ENCODE measurements at places on chromosomes 1 and 21.
A peak's percentile ranks its signal among the peaks of the same experiment; 100 is the strongest.

GRCh38 chr21:36966066-36966820 lies at the start of gene HLCS:
HLCS (minus strand) TSS chr21:36966669; CDS start chr21:36966638, 31 bp downstream.
- no peaks in the 10 kb centered on the region for H3K27me3 ChIP-seq
- peaks cover 6% of the 10 kb centered on the region for H3K4me1 ChIP-seq
- H3K27ac ChIP-seq = peak within 1 kb of the TSS; percentile 83
- H3K4me3 ChIP-seq = peak within 1 kb of the TSS; percentile 84
- DNase-seq = peak; percentile 80
- no peaks in the 10 kb centered on the region for H3K36me3 ChIP-seq

- no peak overlapping the region for H3K4me3 ChIP-seq
- DNase-seq = no peak
- no peak overlapping the region for H3K27ac ChIP-seq
- H3K36me3 ChIP-seq = no peaks in the 10 kb centered on the region
- no peaks in the 10 kb centered on the region for H3K27me3 ChIP-seq
Observed at GRCh38 chr1:172663732-172664131, 4.8 kb downstream of the FASLG start.

DNA sequence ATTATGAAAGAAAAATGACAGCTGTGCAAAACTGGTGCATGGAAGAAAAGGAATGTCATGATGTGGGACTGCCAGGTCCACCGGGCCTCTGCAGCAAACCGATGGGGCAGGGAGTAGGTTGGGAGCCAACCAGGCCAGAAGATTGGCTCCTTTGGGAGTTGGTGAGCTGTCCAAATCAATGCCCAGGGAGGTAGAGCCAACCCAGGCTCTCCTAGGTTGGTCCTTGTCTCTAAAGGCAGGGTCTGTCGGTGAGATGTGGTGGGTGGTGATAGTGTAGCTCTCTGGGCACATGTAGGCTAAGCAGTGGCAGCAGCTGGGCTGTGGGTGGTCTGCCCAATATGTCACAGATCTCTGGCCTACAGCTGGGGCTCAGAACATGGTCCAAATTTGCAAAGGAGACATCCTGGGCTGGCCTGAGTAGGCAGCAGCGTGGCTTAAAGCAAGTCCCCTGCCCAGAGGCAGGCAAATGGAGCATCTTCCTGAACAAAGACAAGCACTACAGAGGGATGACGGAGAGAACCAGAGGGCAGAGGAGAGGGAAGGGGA lies 61.2 kb upstream of the PRDX6 start:
- no peak overlapping the region for H3K4me3 ChIP-seq
- DNase-seq = no peak
- H3K4me1 ChIP-seq = no peaks in the 10 kb centered on the region
- no peak overlapping the region for H3K27ac ChIP-seq
- H3K27me3 ChIP-seq = no peaks in the 10 kb centered on the region

DNA sequence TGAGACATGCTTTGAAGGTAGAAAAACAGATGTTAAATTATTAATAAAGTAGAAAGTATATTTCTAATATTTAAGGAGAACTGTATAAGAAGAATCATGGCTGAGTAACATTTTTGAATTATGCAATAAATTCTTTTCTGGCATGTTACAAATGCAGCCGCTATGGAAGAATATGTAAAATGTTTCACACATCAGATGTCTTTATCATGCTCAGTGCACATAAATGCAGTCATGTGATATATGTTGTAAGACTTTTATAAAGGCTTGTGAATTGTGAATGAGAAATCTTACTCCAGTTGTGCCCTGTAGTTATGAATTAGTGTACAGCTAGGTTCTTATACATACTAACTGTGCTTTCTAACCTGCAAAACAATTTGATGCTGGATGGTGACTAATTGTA lies 53.5 kb downstream of the LRRC8B start:
- no peak for DNase-seq
- no peaks in the 10 kb centered on the region for H3K27me3 ChIP-seq
- H3K4me1 ChIP-seq = no peaks in the 10 kb centered on the region
- peaks cover 3% of the 10 kb centered on the region for H3K36me3 ChIP-seq

DNA sequence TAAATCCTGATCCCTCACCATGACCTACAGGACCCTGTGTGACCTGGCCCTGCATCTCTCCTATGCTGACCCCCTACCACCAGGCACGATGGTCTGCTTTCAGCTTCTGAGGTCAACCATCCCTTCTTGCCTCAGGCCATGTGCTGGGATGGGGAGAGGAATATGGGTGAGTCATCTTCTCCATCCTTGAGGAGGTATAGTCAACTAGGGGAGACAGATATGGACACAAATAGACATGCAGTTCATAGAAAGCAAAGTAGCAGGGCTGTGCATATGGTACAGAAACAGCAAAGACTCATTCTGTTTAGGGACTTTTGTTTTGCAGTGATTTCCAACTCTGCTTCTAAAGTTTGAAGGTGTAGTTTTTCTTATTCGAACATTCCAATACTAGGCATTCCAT lies 250.8 kb upstream of the FGGY start:
- H3K4me3 ChIP-seq = no peak overlapping the region
- no peak overlapping the region for H3K27ac ChIP-seq
- no peak for DNase-seq
- H3K27me3 ChIP-seq = no peaks in the 10 kb centered on the region

- no peak overlapping the region for H3K4me3 ChIP-seq
- DNase-seq = no peak
Observed at GRCh38 chr21:35927262-35927661, 133.1 kb downstream of the SETD4 start.

DNA sequence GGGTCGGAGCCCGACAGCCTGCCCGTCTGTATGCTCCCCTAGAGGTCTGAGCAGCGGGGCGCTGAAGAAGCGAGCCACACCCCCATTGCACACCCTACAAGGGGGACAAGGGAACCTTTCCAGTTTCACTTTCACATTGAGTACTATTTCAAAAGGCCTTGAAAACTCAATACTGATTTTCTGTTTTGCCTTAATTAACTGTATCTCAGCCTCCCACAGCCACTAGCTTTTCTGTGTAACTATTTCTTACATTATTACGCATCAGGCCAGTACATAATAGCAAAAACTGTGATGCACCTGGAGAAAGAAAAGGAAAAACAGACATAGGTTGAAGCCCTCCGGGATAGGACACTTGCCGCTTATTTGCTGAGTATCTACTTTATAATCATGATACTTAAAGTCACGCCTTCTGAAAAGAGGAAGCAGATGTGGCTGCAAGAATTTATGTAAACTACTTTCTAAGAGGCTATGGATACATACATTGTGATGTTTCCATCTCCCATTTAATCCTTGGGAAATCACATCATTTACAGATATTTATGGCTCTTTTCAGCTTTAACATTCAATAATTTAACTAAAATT lies 1719.5 kb downstream of the MRPL39 start:
- H3K4me1 ChIP-seq = no peaks in the 10 kb centered on the region
- H3K36me3 ChIP-seq = no peaks in the 10 kb centered on the region
- no peak for DNase-seq
- no peaks in the 10 kb centered on the region for H3K27me3 ChIP-seq
- no peak overlapping the region for H3K4me3 ChIP-seq
- no peak overlapping the region for H3K27ac ChIP-seq

- H3K4me1 ChIP-seq = no peaks in the 10 kb centered on the region
- H3K27ac ChIP-seq = no peak overlapping the region
- H3K27me3 ChIP-seq = no peaks in the 10 kb centered on the region
- DNase-seq = no peak
- no peak overlapping the region for H3K4me3 ChIP-seq
Observed at GRCh38 chr21:21003701-21004100, 5.5 kb downstream of the NCAM2 start.

DNA sequence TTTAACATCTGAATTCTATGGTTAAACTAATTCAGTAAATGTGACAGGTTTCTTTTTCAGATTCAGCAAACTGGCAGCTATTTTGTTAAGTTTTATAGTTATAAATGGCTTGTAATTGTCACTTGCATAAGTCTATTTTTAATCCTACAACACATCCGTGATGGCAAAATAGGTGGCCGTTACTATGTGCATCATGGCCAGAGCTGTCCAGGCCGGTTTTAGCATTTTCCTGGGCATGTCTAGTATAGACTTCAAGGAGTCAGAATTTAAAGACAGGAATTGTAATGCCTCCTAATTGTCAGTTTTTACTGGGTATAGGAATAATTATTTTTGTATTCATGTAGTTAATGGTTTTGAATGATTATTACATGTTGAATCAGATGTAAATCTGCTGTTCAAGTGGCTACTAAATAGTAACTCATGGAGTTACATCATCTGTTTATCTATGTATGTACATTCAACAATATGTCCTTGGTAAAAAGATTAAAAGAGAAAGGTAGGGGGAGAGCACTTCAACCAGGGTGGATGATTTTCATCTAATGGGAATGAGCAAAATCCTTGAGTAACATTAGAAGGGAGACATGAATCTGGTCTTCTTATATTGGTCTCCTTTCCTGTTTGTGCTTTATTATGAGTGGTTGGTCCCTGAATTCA lies 3.2 kb upstream of the B3GALT2 start:
- H3K27ac ChIP-seq = no peak overlapping the region
- H3K4me1 ChIP-seq = peaks cover 44% of the 10 kb centered on the region
- H3K36me3 ChIP-seq = no peaks in the 10 kb centered on the region
- no peaks in the 10 kb centered on the region for H3K27me3 ChIP-seq

DNA sequence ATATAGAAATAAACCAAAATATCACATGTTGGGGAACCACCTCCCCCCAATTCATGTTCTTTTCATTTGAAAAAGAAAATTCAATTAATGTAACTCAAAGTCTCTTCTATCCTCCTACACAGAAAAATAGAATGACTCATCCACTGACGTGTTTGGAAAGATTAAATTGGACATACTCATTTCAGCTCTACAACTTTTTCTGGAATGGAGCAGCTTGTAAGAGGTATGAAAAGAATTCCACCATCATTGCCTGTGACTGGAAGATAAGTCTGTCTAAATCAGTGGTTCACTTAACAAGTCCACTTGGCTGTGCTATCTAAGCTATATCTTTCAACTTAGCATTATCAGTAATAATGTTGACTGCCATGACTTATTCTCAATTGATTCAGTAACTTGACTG lies 702.3 kb downstream of the BRINP3 start:
- H3K36me3 ChIP-seq = no peaks in the 10 kb centered on the region
- no peak overlapping the region for H3K27ac ChIP-seq
- no peak for DNase-seq
- H3K4me1 ChIP-seq = no peaks in the 10 kb centered on the region
- no peak overlapping the region for H3K4me3 ChIP-seq

DNA sequence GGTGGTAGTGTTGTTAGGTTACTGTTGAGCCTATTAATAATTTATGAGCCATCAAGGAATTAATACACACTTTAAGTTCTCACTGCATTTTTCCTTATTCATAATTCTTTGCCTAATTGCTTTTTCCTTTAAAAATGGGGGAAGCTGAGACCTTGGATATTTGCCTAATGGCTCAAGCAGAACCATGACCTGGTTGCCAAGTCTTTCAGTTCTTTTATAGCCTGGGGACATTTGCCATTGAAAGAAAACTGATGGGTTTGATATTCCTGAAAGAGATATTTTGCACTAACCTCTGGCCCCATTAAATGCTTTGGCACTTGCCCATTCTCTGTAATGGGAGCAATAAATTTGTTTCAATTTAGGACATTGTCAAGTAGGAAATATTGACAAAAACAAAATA lies 18.5 kb upstream of the LRRC53 start:
- H3K4me3 ChIP-seq = no peak overlapping the region
- no peak overlapping the region for H3K27ac ChIP-seq
- no peaks in the 10 kb centered on the region for H3K36me3 ChIP-seq
- H3K27me3 ChIP-seq = no peaks in the 10 kb centered on the region
- no peaks in the 10 kb centered on the region for H3K4me1 ChIP-seq

- no peaks in the 10 kb centered on the region for H3K4me1 ChIP-seq
- DNase-seq = no peak
- H3K36me3 ChIP-seq = no peaks in the 10 kb centered on the region
Observed at GRCh38 chr1:111320066-111320879, 29.6 kb downstream of the CHIA start.

DNA sequence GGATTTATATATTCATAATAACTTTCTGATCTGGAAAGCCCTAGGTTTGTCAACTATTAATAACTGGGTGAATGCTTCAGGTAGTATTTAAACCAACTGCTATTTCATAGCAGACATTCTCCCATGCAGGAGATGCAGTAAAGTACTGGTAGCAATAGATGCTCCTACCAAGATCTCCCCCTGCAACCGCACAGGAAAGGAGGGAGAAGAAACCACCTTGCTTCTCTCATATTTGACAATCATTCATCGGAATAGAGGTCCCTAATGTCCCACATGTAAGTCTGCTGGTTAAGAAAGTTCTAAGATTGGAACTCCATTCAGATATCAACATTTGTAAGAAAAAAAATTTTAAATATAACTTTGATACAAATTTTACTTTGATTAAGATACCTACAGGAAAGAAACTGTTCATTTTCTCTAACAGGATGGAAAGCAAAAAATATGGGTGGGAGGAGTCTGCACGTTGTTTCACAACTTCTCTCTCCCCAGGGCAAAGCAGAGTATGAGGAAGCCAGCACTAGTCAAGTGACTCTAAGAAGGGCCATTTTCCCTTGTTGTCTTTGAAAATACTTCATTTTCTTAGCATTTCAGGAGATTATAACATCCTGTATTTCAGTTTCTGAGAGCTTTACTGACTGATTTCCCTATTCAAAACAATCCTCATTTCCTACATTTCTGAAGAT lies at the start of gene PYHIN1:
Gene PYHIN1, plus strand, starts transcription at position 498 of the 683 bp plus-strand sequence. CDS start 5,359 bp downstream, outside the sequence.
- H3K27me3 ChIP-seq = no peaks in the 10 kb centered on the region
- no peak for DNase-seq
- no peaks in the 10 kb centered on the region for H3K36me3 ChIP-seq
- no peaks in the 10 kb centered on the region for H3K4me1 ChIP-seq
- no peak within 1 kb of the TSS for H3K27ac ChIP-seq

- no peaks in the 10 kb centered on the region for H3K36me3 ChIP-seq
- peaks cover 10% of the 10 kb centered on the region for H3K4me1 ChIP-seq
- no peak overlapping the region for H3K27ac ChIP-seq
- no peak overlapping the region for H3K4me3 ChIP-seq
- peaks cover 1% of the 10 kb centered on the region for H3K27me3 ChIP-seq
Observed at GRCh38 chr1:223344491-223344890, 19.5 kb downstream of the SUSD4 start.

DNA sequence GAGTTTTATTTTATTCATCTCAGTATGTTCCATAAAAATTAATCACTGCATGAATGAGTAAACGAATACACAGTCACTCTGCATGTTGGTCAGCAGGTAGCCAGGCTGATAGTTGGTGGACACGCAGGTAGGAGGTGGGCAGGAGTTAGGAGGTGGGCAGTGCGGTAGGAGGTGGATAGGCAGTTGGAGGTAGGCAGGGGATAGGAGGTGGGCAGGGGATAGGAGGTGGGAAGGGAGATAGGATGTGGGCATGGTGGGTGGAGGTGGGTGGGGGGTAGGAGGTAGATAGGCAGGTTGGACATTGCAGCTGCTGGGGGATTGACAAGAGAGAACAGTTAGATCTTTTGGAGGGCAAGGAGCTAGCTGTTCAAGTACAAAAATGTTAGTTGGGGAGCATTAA lies 322.7 kb downstream of the PTPRU start:
- no peak overlapping the region for H3K27ac ChIP-seq
- H3K27me3 ChIP-seq = no peaks in the 10 kb centered on the region

GRCh38 chr1:172002725-172003345 lies 161.5 kb downstream of the DNM3 start:
- H3K27ac ChIP-seq = no peak overlapping the region
- DNase-seq = no peak
- no peaks in the 10 kb centered on the region for H3K27me3 ChIP-seq
- H3K36me3 ChIP-seq = no peaks in the 10 kb centered on the region
- no peak overlapping the region for H3K4me3 ChIP-seq

All from psoas muscle (tissue), 8 donors.